ENCODE measurements at places on chromosomes 13 and 19.
A peak's percentile ranks its signal among the peaks of the same experiment; 100 is the strongest.

GRCh38 chr19:27828829-27829228 lies 1384.1 kb downstream of the UQCRFS1 start:
- no peak for DNase-seq

GRCh38 chr13:61692691-61693090 lies 277.0 kb upstream of the PCDH20 start:
- no peak for DNase-seq

GRCh38 chr19:28221736-28222135 lies 991.2 kb downstream of the UQCRFS1 start:
- no peak for DNase-seq

GRCh38 chr19:45508417-45508860 lies 1.2 kb downstream of the VASP start:
- peak; percentile 62 for DNase-seq

DNA sequence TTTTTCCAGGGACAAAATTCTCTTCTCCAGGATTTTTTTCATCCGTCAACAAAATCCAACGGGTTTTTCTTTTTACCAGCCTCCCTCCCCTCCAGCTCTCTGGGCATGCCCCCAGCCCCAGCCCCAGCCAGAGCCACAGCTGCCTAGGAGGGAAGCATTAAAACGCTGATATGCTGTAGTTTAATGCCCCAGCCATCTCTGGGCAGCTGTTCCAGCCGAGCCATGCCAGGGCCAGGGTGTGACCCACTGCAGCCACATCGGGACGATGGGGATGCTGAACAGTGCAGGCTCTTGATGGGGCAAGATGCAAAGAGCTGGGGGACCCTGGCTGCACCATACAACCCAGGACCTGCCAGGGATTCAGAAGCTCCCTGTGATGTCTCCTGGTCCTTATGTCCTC lies 32.1 kb downstream of the TSHZ3 start:
- DNase-seq, result no peak

- DNase-seq, result no peak
Measured at GRCh38 chr13:99737481-99738245, 233.9 kb downstream of the ZIC5 start.

DNA sequence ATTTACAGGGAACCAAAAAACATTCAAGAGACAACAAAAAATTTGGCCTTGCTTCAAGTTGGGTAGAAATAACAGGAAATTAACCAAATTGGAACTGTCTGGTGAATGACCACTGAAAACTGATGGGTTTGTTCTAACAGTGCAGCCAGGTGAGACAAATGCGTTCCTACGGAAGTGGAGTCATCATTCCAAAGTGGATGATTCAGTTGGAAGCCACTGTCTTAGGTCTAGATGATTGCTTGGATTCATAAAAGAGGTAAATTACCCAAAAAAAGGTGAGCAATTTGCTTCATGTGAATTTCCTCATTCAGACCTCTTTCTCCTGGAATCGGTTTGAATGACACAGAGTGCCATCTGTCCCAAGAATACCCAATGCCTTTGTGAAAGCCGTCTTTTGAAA lies 87.1 kb upstream of the IPO5 start:
- DNase-seq, result no peak

GRCh38 chr19:35399948-35400772 lies 29.3 kb downstream of the GPR42 start:
- no peak for DNase-seq

DNA sequence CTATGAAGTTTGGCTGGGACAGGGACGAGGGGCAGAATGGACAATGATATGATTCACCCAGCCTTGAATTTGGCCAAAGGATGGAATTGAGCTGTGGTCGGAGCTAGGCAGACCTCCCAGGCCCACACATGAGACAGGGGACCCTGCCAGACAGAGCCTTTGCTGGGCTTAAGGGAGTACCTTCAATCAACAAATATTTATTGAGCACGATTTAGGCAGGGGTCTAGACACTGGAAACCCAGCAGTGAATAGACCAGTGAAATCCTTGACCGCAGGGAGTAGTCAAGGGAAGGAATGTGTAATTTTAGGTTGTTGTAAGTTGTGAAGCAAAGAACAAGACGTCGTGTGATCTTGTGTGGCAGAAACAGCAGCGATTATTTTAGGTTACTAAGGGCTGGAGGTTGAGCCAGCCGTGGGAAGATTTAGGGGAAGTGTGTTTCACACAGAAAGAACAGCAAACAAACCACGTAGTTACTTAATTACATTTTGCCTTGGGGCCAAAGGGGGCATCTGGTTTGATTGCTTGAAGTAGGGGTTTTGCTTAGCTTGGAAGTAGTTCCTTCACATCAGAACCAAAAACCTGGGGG lies 16.9 kb upstream of the AP1M2 start:
- DNase-seq, result peak; percentile 55

- no peak for DNase-seq
Measured at GRCh38 chr13:31031482-31031881, 99.0 kb downstream of the TEX26 start.

All from activated CD8-positive, alpha-beta T cell treated with anti-CD3 and anti-CD28 coated beads, Interleukin-2, amount 10 ng/mL, durations not matched to agents 7 days and 5 days (primary cell).